ENCODE measurements at places on chromosomes 6 and 20.
A peak's percentile ranks its signal among the peaks of the same experiment; 100 is the strongest.

- no peak for DNase-seq
Measured at GRCh38 chr6:22146931-22147701, 149.7 kb downstream of the PRL start.

- DNase-seq = no peak
Measured at GRCh38 chr6:19571176-19571575, 266.0 kb upstream of the ID4 start.

GRCh38 chr6:82534876-82535275, 171.3 kb downstream of the TPBG start:
- no peak for DNase-seq

DNA sequence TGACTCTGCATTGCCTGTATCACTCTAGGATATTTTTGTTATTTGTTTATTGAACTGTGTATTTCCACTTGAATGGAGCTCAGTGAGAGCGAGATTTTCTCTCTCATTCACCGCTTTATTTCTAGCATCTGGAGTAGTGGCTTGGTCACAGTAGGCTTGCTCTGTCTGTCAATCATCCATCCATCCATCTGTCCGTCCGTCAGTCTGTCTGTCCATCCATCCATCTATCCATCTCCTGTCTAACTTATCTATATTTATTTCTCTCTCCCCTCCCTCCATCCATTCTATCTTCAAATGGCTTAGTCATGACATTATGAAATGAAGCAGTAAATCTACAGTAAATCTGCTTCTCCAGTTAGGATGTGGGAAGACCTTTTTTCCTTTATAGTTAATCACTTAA, 94.6 kb downstream of the TIAM2 start:
- DNase-seq = no peak

DNA sequence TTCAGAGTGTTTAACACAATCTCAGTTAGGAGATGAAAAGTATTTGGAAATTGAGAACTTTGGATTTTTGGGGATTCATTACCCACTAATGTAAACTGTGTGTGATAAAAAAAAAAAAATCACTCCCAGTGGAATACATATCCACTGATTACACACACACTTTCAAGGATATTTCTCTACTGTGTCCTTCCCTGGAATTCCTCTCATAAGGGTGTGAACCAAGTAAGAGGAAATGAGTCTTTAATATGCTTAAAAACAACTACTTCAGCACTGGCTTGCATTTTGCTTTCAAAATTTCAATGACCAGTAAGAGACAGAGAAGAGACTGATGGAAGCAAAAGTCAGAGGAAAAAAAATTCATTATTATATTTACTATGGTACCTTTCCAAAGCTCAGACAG, 24.5 kb upstream of the MYCT1 start:
- no peak for DNase-seq

DNA sequence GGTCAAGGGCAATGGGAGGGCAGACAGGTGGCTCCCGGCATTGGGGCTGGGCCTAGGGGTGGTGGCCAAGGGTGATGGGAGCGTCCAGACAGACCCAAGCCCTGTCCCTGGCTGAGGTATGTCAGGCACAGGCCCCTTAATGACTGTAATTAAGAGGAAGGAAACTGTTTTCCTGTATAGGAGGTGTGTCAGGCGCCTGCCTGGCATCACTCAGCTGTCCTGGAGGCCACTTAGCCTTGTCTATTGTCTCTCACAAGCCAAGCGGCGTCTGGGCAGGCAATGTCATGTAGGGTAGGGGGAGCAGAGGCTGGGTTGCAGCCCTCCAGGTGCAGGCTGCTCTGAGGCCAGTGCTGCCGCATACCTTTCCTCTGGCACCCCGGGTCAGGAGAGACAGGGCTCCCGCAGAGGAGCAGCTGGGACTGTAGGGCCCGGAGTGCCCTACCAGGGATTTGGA, 3.9 kb upstream of the FAM83C start:
- DNase-seq = no peak

DNA sequence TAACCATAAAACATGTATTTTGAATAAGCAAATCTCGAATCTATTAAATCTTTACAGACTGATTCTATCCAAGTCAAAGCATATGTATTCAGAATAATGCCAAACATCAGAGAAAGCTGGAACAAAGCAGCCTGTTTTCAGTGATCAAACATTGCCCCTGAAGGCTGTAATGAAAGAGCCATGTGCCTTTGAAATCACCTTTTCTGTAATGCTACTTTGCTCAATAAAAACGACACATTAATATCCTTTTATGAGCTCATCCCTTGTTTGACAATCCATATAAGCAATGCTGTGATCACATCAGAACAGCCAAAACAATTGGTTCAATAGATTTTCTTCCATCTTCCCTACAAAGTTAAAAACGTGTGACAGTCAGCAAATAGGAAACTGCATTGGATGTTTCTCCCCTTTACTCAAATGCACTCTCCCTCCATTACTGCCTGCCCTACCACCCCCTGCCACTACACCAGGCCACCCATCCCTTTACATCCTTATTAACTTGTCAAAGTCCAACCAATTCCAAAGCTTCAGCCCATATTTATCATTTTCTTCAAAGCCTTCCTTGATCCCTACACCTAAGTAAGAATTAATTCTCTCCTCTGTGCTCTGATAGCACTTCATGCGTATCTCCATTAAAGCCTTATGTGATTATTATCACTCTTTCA, 42.0 kb downstream of the THEMIS start:
- no peak for DNase-seq

DNA sequence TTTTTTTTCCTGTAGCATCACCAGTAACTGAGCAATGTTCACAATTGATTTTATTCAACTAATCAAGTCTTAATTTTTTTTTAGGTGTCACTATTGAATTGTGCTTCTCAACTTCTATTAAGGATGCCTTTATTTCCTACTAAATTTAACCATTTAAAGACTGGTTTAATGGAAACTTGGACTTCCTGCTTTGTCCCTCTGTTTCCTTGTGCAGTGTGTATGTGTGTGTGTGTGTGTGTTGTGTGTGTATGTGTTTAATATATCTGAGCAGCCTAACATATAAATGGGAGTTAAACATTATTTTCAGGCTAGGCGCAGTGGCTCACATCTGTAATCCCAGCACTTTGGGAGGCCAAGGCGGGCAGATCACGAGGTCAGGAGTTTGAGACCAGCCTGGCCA, 1.8 kb downstream of the SERPINB6 start:
- no peak for DNase-seq

DNA sequence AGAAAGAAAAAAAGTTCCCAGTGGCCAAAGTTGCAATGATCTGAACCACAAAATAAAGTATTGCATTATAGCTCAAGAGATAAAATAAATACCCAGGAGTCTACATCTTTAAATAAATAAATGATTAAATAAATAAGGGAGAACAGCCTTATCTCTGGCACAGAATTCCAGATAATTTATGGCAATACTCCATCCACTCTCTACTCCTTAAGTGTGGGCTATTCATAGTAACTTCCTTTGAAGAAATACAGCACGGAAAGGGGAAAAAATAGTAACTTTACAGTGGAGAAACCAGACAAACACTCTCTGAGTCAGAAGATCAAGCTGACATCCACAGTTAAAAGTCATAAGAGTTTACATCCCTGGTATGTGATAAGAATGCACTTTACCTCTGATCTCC, 11.6 kb downstream of the AURKA start:
- DNase-seq = no peak

GRCh38 chr6:46684771-46685170, 2.9 kb upstream of the TDRD6 start:
- peak; percentile 5 for DNase-seq

- DNase-seq = no peak
Measured at GRCh38 chr6:165659945-165660856, 2.8 kb downstream of the PDE10A start.

DNA sequence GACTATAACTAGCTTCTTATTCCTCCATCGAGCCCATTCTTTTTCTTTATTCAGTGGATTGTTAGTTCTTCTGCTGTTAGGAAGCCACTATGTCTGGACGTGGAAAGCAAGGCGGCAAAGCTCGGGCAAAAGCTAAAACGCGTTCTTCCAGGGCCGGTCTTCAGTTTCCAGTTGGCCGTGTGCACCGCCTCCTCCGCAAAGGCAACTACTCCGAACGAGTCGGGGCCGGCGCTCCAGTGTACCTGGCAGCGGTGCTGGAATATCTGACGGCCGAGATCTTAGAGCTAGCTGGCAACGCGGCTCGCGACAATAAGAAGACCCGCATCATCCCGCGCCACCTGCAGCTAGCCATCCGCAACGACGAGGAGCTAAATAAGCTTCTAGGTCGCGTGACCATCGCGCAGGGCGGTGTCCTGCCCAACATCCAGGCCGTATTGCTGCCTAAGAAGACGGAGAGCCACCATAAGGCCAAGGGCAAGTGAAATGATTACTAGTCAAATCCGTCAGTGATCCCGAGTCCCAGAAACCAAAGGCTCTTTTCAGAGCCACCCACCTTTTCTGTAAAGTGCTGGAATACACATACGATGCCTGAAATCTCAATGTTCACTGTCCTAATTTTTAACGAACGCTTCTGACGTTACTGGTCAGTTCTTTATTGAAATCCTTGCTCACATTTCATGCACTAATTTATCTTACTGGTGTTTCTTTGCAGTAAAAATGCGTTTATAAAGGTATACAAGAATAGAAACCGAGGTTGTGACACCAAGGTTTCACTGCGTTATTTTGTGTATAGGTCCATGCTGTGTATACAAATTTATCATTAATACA, 129.9 kb downstream of the HFE start:
- DNase-seq = no peak

GRCh38 chr20:48819821-48820648, 7.8 kb downstream of the PREX1 start:
- DNase-seq = no peak

DNA sequence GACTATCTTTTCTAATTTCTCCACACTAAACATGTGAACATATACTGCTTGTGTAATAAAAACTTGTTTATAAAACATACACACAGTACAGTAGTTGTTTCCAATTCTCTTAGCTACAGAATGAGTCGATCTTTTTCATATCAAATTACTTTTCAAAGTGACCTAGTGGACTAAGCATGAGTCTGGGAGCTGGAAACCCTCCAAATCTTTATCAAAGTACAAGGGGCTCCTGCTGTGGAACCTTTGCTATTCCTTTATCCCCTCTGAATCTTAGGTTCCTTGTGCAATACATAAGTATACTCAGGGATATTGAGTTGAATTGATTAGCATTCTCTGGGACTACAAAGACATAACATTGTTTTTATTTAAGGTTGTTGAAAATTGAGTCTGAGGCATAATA, 48.7 kb upstream of the TAB2 start:
- DNase-seq = no peak

- no peak for DNase-seq
Measured at GRCh38 chr6:37635319-37635718, 62.4 kb downstream of the MDGA1 start.

- no peak for DNase-seq
Measured at GRCh38 chr6:15531973-15532372, 130.9 kb downstream of the DTNBP1 start.

- no peak for DNase-seq
Measured at GRCh38 chr20:48906221-48906877, 15.2 kb upstream of the ARFGEF2 start.

DNA sequence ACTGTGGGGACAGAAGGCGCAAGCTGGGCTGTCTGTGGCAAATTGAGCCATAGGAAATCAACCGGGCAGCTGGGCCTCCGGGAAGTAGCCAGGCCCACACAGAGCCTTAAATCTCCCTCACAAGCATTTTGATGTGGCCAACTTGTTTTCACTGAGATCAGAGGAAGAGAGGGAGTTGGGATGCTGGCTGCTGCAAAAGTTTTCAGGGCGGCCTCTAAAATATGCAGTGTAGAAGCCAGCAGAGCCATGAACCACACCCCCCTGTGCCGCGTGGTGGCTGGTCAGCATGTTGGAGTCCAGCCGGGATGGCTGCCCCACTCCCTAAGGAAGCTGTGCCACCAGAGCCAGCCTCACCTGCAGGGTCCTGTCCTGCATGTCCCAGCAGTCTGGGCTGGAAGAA, 167.4 kb downstream of the CDC5L start:
- no peak for DNase-seq

- no peak for DNase-seq
Measured at GRCh38 chr6:40285996-40286395, 301.2 kb downstream of the LRFN2 start.

GRCh38 chr20:32326504-32326845, 31.7 kb upstream of the ASXL1 start:
- DNase-seq = no peak

DNA sequence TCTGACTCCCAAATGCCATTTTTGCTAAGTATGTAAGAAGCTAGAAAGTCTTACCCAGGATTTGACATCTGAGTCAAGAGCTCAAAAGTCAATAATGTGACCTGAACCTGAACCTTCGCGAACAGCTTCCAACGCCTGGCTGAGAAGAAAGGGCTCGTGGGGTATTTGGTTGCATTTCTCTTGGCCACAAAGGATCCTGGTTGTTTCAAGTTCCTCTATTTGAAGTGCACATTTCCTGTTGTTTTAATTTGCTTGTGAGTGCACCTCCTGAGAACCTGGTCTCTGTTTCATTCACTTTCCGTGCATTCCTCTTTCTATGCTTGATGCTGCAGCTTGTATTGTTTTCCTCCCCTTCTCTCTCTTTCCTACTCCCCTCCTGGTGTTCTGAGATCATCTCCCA, 212.5 kb downstream of the FOXA2 start:
- DNase-seq = no peak

DNA sequence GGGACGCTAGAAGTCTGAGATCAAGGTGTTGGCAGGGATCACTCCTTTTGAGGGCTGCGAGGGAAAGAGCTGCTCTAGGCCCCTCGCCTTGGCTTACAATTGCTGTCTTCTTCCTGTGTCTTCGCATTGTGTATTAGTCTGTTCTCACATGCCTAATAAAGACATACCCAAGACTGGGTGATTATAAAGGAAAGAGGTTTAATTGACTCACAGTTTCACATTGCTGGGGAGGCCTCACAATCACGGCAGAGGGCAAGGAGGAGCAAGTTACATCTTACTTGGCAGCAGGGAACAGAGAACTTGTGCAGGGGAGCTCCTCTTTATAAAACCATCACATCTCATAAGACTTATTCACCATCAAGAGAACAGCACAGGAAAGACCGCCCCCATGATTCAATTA, 102.5 kb upstream of the ASF1A start:
- no peak for DNase-seq

GRCh38 chr6:123105561-123105960, 109.5 kb downstream of the CLVS2 start:
- no peak for DNase-seq

DNA sequence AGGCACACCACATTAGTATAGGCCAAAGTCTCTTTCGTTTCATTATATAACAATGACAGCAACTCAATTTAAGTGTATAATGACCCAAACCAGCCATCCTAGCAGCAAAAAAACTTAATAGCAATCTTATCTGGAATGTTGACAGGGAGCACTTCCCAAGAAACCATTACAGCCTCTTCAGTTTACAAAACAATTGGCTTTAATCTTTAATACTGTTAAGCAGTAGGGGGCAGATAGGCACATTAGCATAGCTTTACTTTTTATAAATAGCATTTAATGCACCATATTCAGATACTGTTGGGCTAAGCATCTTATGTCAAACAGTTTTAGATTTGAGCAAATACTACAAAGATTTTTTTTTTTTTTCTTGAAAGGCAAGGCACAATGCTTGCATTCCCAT, 193.3 kb upstream of the MAP3K7 start:
- DNase-seq = no peak

DNA sequence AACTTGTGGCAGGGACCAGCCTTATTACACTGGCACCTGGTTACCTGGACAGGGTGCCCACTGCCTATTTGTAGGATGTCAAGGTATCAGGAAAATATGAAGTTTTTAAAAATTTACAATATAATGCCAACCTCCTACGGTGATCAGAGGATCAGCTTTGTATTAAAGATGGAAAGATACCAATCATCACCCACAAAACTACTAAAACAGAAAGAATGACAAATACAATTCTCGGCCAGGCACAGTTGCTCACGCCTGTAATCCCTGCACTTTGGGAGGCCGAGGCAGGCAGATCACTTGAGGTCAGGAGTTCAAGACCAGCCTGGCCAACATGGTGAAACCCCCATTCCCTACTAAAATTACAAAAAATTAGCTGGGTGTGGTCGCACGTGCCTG, 18.4 kb upstream of the PRND start:
- no peak for DNase-seq
